HepG2 (cell line): ENCODE measurements at places on chromosomes 4 and X. TPM values are rescaled to one million over a fixed set of nuclear protein-coding genes. Genes with fewer than 3 reads are reported as not detected.

DNA sequence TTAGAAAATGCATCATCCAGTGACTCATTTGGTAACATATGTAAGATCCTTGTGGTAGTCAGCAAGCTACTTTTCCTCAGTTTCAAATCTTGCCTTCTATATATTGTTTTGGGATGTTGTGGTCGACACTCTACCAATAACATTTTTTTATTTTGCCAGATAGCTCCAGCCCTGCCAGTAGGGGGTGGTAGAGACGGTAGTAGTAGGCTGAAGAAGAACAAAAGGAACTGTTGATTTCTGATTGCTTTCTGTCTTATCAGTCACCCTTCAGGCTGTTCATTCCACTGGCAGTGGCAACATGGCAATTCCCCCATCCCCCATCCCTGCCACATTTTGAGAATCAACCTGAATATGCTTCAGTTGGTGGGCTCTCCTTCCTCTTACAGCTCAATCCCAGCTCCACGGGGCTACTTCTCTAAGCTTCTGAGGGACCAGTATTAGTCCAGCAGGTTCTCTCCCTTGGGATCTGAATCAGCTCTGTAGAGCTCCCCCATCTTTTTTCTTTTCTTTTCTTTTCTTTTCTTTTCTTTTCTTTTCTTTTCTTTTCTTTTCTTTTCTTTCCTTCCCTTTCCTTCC, 171.5 kb upstream of the VEGFC start:
- H3K27ac ChIP-seq: no peak overlapping the region
- H3K27me3 ChIP-seq: no peaks in the 10 kb centered on the region
- no peak overlapping the region for H3K4me3 ChIP-seq
- DNase-seq: no peak
- no peaks in the 10 kb centered on the region for H3K36me3 ChIP-seq

DNA sequence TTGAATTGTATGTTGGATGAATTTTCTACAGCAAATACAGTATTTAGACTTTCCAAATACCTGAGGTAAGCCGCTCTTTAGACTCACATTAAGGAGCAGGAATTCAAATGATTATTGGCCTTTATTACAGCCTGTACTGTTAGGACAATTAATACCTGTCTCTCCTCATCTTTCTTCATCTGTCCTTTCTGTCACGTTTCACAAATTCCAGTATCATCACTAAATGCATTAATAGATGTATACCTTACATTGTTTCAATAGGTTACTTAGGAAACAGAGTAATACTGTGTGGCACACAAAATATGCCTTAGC, 1.2 kb downstream of the FAM241A start:
- peak overlapping the region; percentile 70 for H3K4me3 ChIP-seq
- no peak overlapping the region for H3K27ac ChIP-seq
- peaks cover 21% of the 10 kb centered on the region for H3K4me1 ChIP-seq
- DNase-seq: no peak
- H3K27me3 ChIP-seq: no peaks in the 10 kb centered on the region

The SUPT20HL2 gene
- total RNA-seq: not detected in 2 replicates

DNA sequence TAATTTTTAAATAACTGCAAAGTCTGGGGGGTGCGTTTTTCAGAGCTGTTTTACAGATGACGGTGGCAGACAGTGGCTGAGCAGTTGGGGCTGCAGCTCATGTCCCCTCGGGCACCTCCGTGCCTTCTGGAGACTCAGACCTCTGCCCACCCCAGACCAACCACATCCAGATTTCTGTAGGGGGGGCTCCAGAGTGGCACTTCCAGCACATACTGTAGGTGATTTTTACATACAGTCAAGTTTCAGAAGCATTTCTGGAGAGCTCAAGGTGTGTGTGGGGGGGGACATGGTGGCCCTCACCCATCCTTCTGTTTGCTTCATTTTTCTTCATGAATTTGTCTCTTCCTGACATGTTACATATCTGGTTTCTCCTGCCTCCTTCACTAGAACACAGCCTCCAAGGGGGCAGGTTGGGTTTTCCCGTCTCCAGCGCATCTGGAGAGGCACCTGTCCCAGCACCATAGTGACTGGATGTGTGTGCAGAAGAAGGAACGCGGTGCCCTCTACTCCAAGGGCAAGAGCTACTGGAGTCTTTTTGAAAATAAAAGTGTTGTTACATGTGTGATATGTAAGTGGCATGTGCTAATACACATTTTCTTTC, 37.5 kb downstream of the TMEM271 start:
- no peak for DNase-seq
- H3K27me3 ChIP-seq: no peaks in the 10 kb centered on the region
- no peak overlapping the region for H3K4me3 ChIP-seq
- no peaks in the 10 kb centered on the region for H3K4me1 ChIP-seq

DNA sequence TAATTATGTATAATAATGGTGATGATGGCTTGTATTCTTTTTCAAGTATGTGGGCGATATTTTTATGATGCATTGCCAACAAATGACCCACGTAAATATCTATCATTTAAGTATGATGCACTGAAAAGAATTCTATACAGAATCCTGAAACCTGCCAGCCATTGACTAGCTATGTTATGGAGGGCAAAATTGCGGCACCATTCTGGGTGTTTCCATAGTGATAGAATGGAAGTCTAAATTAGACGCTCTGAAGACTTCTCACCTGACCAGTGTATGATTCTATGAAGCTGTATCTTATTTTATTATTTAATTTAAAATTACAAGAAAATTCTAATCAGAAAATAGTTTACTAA, 677 bp upstream of the CENPC start:
- peaks cover 8% of the 10 kb centered on the region; the same call in 1 of the 3 replicates for H3K36me3 ChIP-seq
- H3K4me3 ChIP-seq: peak overlapping the region; percentile 55
- DNase-seq: no peak
- H3K27me3 ChIP-seq: no peaks in the 10 kb centered on the region
- peaks cover 36% of the 10 kb centered on the region for H3K4me1 ChIP-seq

DNA sequence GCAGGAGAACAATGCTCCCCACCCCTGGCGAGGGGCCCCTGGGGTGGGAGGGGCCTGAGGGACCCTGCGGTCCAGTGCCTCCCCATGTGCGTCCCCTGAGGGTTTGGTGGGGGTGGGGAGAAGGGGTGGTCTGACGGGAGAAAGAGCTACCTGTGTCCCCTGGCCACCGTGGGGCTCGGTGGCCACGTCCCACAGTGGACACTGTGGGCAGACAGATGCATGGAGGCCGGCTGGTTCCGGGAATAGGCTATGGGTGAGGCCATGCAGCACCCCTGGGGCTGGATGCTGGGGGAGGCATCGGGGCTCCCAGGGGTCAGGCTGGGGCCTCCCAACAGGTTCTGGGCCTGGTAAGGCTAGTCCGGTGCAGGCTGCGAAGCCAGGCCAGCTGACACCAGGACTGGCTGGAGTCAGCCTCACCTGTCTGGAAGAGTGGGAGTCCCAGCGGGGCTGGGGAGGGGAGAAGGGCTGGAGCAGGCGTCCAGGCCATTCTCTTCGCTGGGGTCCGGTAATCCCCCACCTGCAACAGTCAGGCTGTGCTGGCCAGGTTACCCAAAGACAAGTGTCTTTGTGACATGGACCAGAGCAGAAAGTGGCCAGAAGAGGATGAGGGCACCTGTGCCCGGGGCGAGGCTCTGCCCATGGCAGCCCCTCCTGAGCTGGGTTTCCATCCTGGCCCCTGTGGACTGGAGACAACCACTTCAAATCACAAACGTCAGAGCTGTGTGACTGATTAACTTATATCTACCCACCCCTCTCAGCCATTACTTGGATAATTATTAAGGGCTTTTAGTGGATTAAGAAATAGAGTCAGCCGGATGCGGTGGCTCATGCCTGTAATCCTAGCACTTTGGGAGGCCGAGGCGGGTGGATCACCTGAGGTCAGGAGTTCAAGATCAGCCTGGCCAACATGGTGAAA, 1.4 kb upstream of the FAM53A start:
- no peak for DNase-seq
- H3K27ac ChIP-seq: no peak overlapping the region
- no peak overlapping the region for H3K4me3 ChIP-seq

GRCh38 chr4:86972997-86973396, 38.2 kb downstream of the AFF1 start:
- no peaks in the 10 kb centered on the region for H3K27me3 ChIP-seq
- H3K36me3 ChIP-seq: 0 out of 2 replicates have a peak, but pooled peaks cover 1% of the 10 kb centered on the region
- H3K4me3 ChIP-seq: peak overlapping the region; percentile 34; the same call in 1 of the 2 replicates
- H3K27ac ChIP-seq: peak overlapping the region; percentile 94
- H3K4me1 ChIP-seq: peaks cover 79% of the 10 kb centered on the region

- no peaks in the 10 kb centered on the region for H3K27me3 ChIP-seq
- no peaks in the 10 kb centered on the region for H3K36me3 ChIP-seq
- no peak overlapping the region for H3K27ac ChIP-seq
- no peak for DNase-seq
- H3K4me3 ChIP-seq: no peak overlapping the region
- H3K4me1 ChIP-seq: no peaks in the 10 kb centered on the region
Measured at GRCh38 chrX:68090266-68090665, 343.0 kb downstream of the OPHN1 start.

The CT45A10 gene
- total RNA-seq: not detected in 2 replicates

The ZCCHC12 gene
- total RNA-seq: 0.14 and 0.20 TPM in 2 replicates

DNA sequence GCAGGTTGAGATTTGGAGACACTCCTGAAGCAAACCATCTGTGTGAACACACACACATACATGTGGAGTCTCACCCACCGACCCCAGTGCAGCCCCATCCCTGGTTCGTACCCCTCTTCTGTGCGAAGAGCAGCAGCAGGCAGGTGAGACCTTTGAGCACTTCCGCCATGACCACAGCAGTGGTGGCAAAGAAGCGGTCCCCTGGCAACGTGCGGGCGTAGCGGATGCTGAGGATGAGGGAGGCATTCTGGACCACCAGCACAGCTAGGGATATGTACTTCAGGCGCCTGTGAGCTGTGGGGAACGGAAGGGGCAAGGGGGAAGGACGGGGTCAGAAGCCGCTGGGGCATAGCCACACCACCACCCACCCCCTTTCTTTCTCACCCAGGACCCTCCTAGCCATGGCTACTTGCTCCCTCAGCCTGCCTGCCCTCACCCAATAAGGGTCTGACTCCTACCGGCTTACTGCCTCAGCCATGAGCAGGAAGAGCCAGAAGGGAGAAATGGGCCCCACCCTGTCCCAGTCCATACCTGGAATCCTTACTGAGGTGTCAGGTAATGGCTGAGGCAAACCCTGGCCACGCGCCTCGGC, 1.6 kb downstream of the SLC35A2 start:
- no peak overlapping the region for H3K4me3 ChIP-seq
- H3K27ac ChIP-seq: no peak overlapping the region
- H3K4me1 ChIP-seq: peaks cover 23% of the 10 kb centered on the region
- peaks cover 4% of the 10 kb centered on the region for H3K36me3 ChIP-seq

The DMRTC1 gene
- total RNA-seq: not detected in 2 replicates

DNA sequence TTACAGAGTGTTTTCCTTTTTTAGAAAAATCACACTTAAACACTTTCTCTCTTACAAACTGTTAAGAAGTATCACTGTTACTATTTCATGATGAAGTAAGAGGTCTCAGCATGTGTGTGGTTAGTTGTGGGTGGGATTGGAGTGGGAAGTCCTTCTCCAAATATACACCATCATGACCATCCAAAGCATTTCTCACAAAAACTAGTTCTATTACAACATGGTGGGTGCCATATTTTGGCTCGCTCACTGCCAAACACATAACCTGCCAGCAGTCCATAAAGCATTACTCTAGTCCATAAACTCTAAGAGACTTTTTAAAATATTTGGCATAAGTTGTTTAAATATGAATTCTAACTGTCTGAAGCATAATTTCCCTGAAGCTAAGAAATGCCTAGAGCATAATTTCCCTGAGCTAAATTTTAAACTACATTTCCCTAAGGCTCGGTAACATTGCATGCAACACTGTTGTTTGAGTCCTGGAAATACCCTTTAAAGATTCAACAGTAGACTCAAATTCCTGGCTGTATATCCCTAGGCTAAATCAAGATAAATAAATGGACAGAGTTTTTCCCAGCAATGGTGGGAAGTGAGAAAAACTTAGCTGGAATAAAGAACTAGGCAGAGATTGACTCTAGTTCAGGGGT, 415.0 kb upstream of the INTU start:
- DNase-seq: no peak
- H3K36me3 ChIP-seq: no peaks in the 10 kb centered on the region
- H3K4me1 ChIP-seq: no peaks in the 10 kb centered on the region
- H3K27me3 ChIP-seq: no peaks in the 10 kb centered on the region

GRCh38 chrX:46628460-46629371, 55.2 kb downstream of the CHST7 start:
- DNase-seq: no peak
- H3K36me3 ChIP-seq: no peaks in the 10 kb centered on the region
- H3K4me1 ChIP-seq: peaks cover 12% of the 10 kb centered on the region
- H3K4me3 ChIP-seq: no peak overlapping the region
- H3K27me3 ChIP-seq: no peaks in the 10 kb centered on the region

GRCh38 chr4:151287409-151287808, 10.4 kb downstream of the PRSS48 start:
- no peak overlapping the region for H3K27ac ChIP-seq
- H3K4me1 ChIP-seq: peaks cover 32% of the 10 kb centered on the region
- peaks cover 6% of the 10 kb centered on the region; the same call in 2 of the 3 replicates for H3K36me3 ChIP-seq
- DNase-seq: no peak
- no peak overlapping the region for H3K4me3 ChIP-seq

GRCh38 chr4:73912191-73912590, 43.0 kb downstream of the CXCL1 start:
- no peaks in the 10 kb centered on the region; the same call in 1 of the 2 replicates for H3K27me3 ChIP-seq
- no peak overlapping the region for H3K27ac ChIP-seq
- no peak overlapping the region for H3K4me3 ChIP-seq
- H3K4me1 ChIP-seq: no peaks in the 10 kb centered on the region
